A549 treated with CORT108297 at 1 μM for 4 hours (cell line): ENCODE measurements at places on chromosomes 4 and X. TPM values are rescaled to one million over a fixed set of nuclear protein-coding genes. Genes with fewer than 3 reads are reported as not detected.

Gene NLGN3
- total RNA-seq = 0.95 to 1.2 TPM (median 1.1 TPM) in 5 replicates

Gene SOWAHB
- total RNA-seq = 0.02 to 0.05 TPM in 2 of 5 replicates, not detected in the others

Gene CXCL3
- 4.8 to 14.7 TPM (median 5.4 TPM) in 5 replicates for total RNA-seq

Gene DOK7
- total RNA-seq = 0.38 to 0.95 TPM (median 0.46 TPM) in 5 replicates

Gene DCAF12L2
- total RNA-seq = 0.05 to 0.12 TPM (median 0.10 TPM) in 5 replicates

Gene SPANXA1
- 0.16 to 0.42 TPM (median 0.18 TPM) in 3 of 5 replicates, not detected in the others for total RNA-seq

Gene CWH43
- total RNA-seq = not detected in 5 replicates

Gene ZNF718
- 0.40 to 0.61 TPM (median 0.58 TPM) in 5 replicates for total RNA-seq

Gene GABRG1
- total RNA-seq = not detected in 5 replicates

Gene LINC00632
- 1.3 to 2.3 TPM (median 2.2 TPM) in 5 replicates for total RNA-seq

Gene CENPVL1
- not detected in 5 replicates for total RNA-seq

Gene MAGEC2
- not detected in 5 replicates for total RNA-seq

Gene SPATA18
- total RNA-seq = 3.5 to 5.6 TPM (median 4.3 TPM) in 5 replicates

Gene GRIA3
- total RNA-seq = not detected in 5 replicates

Gene TMPRSS11F
- total RNA-seq = not detected in 5 replicates

Gene DUX4
- not detected in 5 replicates for total RNA-seq
